AG10803 (cell line): ENCODE measurements at places on chromosomes 2 and 18.

DNA sequence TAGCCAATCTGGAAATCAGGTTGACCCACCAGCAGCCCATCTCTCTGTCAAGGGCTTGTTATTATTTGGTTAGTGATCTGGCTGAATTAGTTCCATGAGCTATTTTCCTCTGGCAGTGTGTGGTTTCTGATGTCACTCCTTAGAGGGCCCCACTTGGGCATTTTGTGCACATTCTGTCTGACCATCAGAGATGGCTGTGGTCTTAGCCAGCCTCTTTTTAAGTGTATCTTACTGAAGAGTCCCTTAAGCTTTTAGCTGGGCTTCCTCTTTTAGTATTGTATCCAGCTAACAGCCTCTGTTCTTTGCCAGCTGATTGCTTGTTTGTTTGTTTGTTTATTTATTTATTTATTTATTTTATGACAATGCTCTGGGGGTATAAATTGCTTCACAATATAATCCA is 951.1 kb upstream of the CNTNAP5 start:
- no peak for DNase-seq

GRCh38 chr2:177758591-177759371 is 313.8 kb downstream of the PDE11A start:
- DNase-seq = peak; percentile 43

GRCh38 chr2:85133751-85134254 is 611 bp downstream of the TCF7L1 start:
- DNase-seq = peak; percentile 43

GRCh38 chr2:128451084-128452023 is 132.7 kb upstream of the HS6ST1 start:
- DNase-seq = no peak

DNA sequence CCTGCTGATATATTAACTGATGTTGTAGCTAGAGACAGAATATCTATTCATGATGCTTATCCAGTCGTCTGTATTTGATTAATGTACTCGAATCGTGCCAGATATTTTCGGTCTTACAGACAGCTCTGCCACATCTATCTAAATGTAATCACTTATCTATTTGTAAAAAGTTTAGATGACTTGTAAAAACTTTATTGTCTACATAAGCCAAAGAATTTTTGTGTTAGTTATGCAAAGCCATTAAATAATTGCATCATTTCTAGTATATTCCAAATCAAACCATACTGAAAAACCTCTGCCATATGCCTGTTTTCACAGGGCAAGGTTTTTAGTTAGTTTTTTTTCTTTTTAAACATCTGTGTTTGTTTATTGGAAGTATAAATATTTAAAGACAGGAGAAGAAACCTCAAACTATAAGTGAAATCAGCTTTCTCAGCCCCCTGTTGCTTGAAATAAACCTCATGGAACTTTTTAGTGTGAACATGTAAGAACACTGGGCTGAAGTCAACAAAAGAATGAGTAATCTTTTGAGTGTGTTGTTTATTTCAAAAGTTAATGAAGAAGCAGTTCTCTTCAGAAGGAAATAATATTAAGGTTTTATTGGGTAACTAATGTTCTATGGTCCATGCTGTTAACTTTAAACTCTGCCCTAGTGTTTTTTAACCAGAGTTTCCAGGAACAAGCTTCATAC is 657.6 kb upstream of the SYT4 start:
- DNase-seq = peak; percentile 74

DNA sequence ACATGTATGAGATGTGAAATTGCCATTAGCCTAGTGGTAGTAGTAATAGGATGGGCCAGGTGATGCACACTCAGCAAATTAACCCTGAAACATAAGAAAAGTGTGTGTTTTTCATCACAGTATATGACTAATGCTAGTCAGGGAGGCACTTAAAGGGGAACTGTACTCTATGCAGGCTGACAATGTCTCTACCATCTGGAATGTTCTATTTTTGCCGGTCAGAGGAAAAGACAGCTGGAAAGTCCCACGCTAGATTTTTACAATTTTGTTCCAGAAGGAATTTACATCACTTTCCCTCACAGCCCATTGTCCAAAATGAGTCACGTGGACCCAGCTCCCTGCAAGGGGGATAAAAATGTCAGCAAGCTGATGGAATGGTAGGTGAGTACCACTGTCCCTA is 746.3 kb upstream of the CHAC2 start:
- DNase-seq = peak; percentile 57

GRCh38 chr18:79554945-79555645 is 124.5 kb upstream of the CTDP1 start:
- no peak for DNase-seq

- DNase-seq = peak; percentile 5
These were observed 160.2 kb downstream of the FBXO15 start for GRCh38 chr18:73987247-73987980.

- no peak for DNase-seq
These were observed 143.3 kb upstream of the ZEB2 start for GRCh38 chr2:144663207-144663606.
